Osteoblast (primary cell): ENCODE measurements at places on chromosomes 5 and 9. TPM values are rescaled to one million over a fixed set of nuclear protein-coding genes. Genes with fewer than 3 reads are reported as not detected.

GRCh38 chr9:105148328-105149006, 96.0 kb upstream of the SLC44A1 start:
- H3K4me1 ChIP-seq: peaks cover 10% of the 10 kb centered on the region
- H3K27me3 ChIP-seq: no peaks in the 10 kb centered on the region
- H3K27ac ChIP-seq: no peak overlapping the region
- H3K36me3 ChIP-seq: no peaks in the 10 kb centered on the region
- no peak for DNase-seq

CEP78 gene
- 16.6 and 19.2 TPM in 2 replicates for total RNA-seq

- peak overlapping the region; percentile 85 for H3K27ac ChIP-seq
- H3K27me3 ChIP-seq: peaks cover 5% of the 10 kb centered on the region
Measured at GRCh38 chr5:53560028-53560427, 411 bp upstream of the NDUFS4 start.

DNA sequence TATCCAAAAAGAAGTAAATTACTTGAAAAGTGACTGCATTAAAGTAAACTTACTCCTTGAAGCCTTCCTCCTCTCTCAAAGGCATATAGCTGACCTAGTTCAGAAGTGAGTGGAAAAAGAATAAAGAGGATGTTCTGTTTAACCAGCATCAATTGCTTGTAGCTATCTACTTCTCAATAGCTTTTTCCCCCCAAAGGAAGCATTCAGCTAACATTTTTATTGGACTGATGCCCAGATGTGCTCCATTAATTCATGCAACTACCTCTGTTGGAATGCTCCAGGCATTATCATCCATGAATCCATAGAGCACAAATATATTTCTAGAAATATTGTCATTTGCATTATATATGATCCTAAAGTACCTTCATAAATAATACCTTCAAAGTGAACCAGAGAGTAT, 132.8 kb downstream of the RASEF start:
- H3K4me3 ChIP-seq: no peak overlapping the region
- no peaks in the 10 kb centered on the region for H3K4me1 ChIP-seq
- H3K36me3 ChIP-seq: no peaks in the 10 kb centered on the region

- H3K4me3 ChIP-seq: no peak overlapping the region
- peaks cover 8% of the 10 kb centered on the region for H3K4me1 ChIP-seq
- no peaks in the 10 kb centered on the region for H3K36me3 ChIP-seq
- H3K27ac ChIP-seq: no peak overlapping the region
- no peaks in the 10 kb centered on the region for H3K27me3 ChIP-seq
- no peak for DNase-seq
Measured at GRCh38 chr9:87137718-87138117, 190.4 kb upstream of the GAS1 start.

CDKN2B-AS1 gene
- total RNA-seq: 15.2 and 16.5 TPM in 2 replicates

DNA sequence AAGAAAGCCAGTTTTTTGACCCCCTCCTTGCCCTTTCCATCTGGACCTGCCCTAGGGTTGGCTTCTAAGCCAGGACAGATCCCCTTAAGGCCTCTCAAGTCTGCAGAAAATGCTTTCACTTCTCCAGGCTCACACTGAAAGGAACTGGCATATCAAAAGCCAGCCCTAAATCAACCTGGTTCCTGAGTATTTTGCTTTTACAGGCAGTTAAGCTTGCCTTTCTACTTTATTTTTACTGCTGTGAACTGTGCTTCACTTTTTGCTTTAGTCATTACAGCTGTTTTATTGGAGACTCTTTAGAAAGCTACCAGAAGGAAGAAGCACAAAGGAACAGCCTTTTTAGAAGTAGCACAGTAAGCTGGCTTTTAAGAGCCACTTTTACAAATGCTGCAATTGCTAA, 5.0 kb downstream of the TARS1 start:
- DNase-seq: no peak
- H3K4me3 ChIP-seq: no peak overlapping the region
- peaks cover 19% of the 10 kb centered on the region for H3K4me1 ChIP-seq
- H3K36me3 ChIP-seq: peaks cover 40% of the 10 kb centered on the region

RALGPS1 gene
- 5.1 and 5.3 TPM in 2 replicates for total RNA-seq

DNA sequence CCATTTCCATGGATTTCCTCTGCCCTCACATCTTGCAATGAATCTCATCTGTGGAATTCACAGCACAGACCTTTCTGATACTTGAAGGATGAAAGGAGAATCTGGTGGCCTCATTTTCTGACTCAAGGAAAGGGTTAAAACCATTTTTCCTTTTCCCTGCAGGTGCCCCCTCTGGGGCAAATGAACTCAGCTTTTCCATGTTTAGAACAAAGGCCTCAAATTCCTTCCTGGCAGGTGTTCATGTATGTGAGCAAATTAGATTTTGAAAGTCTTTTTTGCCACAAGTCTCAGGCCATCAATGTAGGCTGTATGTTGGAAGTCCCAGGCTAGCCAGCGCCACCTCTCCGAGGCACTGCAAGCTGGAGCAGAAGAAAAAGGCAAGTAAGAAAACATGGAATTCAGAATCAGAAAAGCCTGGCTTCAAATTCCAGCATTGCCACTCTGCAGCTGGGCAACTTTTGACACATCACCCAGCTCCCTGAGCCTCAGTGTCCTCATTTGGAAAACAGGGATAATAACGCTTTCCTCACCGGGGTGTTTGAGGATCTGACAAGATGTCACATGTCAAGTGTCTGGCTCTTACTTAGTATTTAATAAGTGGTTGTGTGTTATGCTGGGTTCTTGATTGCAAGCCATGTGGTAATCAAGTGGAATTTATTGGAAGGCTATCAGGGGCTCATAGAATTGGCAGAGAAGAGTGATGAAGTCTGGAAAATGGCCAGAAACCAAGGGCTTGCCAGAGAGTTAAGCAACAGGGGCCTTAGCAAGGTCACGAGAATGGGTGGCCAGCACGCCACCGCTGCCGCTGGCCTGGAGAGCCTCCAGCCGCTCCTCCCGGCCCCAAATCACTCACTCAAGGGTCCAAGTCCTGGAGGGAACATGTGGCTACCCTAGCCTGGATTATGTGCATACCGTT, 48.4 kb upstream of the SMIM23 start:
- no peaks in the 10 kb centered on the region for H3K4me1 ChIP-seq
- H3K27ac ChIP-seq: no peak overlapping the region
- no peak overlapping the region for H3K4me3 ChIP-seq
- H3K36me3 ChIP-seq: no peaks in the 10 kb centered on the region

ORM1 gene
- not detected in 2 replicates for total RNA-seq

DNA sequence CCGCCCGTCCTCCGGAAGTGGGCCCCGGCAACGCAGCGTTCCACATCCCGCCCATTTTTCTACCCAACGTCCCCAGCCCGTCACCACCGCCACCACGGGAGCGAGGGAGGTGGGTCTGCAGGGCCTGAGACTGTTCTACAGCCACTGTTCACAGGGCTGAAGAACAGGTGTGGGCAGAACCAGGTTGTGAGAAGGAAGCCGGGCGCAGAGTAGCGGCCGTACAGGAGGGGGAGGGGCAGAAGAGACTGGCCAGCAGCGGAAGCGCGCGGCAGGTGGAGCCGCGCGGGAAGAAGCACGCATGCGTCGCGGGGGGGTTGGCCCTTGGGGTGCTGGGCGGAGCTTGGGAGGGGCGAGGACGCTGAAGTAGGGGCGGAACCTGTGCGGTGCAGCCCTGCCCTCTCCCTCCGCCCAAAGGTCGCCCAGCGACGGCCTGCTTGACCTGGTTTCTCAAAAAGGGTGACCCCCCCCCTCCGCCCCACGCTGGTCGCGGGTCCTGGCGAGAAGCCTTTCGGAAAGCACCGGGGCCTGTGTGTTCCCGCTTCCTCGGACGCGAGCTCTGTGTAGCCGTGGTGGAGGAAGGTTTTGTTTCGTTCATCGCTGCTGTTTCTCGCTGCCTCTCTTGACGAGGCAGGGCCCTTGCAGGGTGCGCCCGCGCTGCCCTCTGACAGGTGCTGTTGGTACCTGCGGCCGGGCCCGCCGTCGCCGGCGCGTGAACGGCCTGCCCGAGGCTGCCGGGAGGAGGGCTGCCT, 7.8 kb upstream of the MGAT1 start:
- no peaks in the 10 kb centered on the region for H3K27me3 ChIP-seq
- peak overlapping the region; percentile 97 for H3K4me3 ChIP-seq
- peak overlapping the region; percentile 86 for H3K27ac ChIP-seq
- H3K36me3 ChIP-seq: no peaks in the 10 kb centered on the region
- DNase-seq: peak; percentile 99

IFNA21 gene
- total RNA-seq: not detected in 2 replicates

- no peak overlapping the region for H3K4me3 ChIP-seq
- no peaks in the 10 kb centered on the region for H3K36me3 ChIP-seq
- no peak overlapping the region for H3K27ac ChIP-seq
- peaks cover 13% of the 10 kb centered on the region for H3K4me1 ChIP-seq
- DNase-seq: no peak
- H3K27me3 ChIP-seq: no peaks in the 10 kb centered on the region
Measured at GRCh38 chr5:58322453-58322852, 137.4 kb downstream of the PLK2 start.

DNA sequence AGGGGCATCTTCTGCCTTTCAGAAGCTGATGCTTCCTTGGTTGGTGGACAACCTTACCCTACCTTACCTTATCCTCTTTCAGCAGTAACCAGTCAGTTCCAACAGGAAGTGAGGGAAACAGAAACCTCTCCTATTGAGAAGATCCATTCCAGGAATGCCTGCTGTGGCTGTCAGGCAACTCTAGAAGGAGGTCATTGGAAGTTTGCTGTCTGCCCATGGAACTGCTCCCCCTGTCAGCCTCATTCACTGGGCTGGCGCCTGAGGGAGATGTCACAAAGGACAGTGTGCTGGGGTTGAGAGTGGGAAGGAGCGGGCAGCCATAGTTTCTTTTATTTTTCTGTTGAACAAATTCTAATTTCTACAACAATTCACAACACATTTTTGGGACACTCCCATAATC, 54.7 kb downstream of the IRX1 start:
- H3K27ac ChIP-seq: no peak overlapping the region
- H3K4me3 ChIP-seq: no peak overlapping the region
- H3K36me3 ChIP-seq: no peaks in the 10 kb centered on the region
- H3K4me1 ChIP-seq: no peaks in the 10 kb centered on the region
- H3K27me3 ChIP-seq: no peaks in the 10 kb centered on the region

DNA sequence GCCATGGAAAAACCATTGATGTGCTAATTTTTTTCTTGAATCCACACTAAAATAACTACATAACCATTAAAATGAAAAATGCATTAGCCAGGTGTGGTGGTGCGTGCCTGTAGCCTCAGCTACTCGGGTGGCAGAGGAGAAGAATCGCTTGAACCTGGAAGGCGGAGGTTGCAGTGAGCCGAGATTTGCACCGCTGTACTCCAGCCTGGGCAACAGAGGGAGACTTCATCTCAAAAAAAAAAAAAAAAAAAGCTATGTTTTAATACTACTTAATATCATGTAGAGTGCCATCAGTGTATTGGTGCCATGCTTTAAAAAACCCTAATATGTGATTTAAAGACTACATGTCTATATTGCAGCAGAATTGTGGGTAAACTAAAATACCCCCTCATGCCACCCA, 58.9 kb downstream of the NDFIP1 start:
- no peak overlapping the region for H3K4me3 ChIP-seq
- H3K4me1 ChIP-seq: no peaks in the 10 kb centered on the region
- no peak for DNase-seq
- no peaks in the 10 kb centered on the region for H3K27me3 ChIP-seq
- no peak overlapping the region for H3K27ac ChIP-seq

- H3K27ac ChIP-seq: no peak overlapping the region
- no peak overlapping the region for H3K4me3 ChIP-seq
- no peak for DNase-seq
Measured at GRCh38 chr5:163023846-163024245, 413.5 kb upstream of the CCNG1 start.

PCDHB12 gene
- 0.59 and 0.72 TPM in 2 replicates for total RNA-seq

- peak; percentile 15 for DNase-seq
- H3K27ac ChIP-seq: no peak overlapping the region
- H3K36me3 ChIP-seq: no peaks in the 10 kb centered on the region
- peaks cover 7% of the 10 kb centered on the region for H3K4me1 ChIP-seq
- no peak overlapping the region for H3K4me3 ChIP-seq
Measured at GRCh38 chr5:157915638-157916037, 56.7 kb upstream of the CLINT1 start.

- H3K27me3 ChIP-seq: no peaks in the 10 kb centered on the region
- H3K36me3 ChIP-seq: peaks cover 4% of the 10 kb centered on the region
- H3K27ac ChIP-seq: no peak overlapping the region
- DNase-seq: peak; percentile 58
Measured at GRCh38 chr9:69757996-69758675, 1.7 kb downstream of the PTAR1 start.

- DNase-seq: no peak
- H3K27me3 ChIP-seq: no peaks in the 10 kb centered on the region
- no peak overlapping the region for H3K4me3 ChIP-seq
- H3K27ac ChIP-seq: no peak overlapping the region
Measured at GRCh38 chr5:116002116-116002906, 30.0 kb upstream of the ARL14EPL start.

SPATA31E1 gene
- total RNA-seq: under 0.01 TPM in 1 of 2 replicates, not detected in the other

- H3K36me3 ChIP-seq: peaks cover 89% of the 10 kb centered on the region
- H3K27ac ChIP-seq: no peak overlapping the region
- no peak overlapping the region for H3K4me3 ChIP-seq
- no peaks in the 10 kb centered on the region for H3K27me3 ChIP-seq
- DNase-seq: no peak
Measured at GRCh38 chr5:14385019-14385418, 196.6 kb upstream of the OTULINL start.

GRCh38 chr9:131679261-131680020, 60.4 kb downstream of the RAPGEF1 start:
- peaks cover 46% of the 10 kb centered on the region for H3K4me1 ChIP-seq
- no peaks in the 10 kb centered on the region for H3K27me3 ChIP-seq
- H3K27ac ChIP-seq: peak overlapping the region; percentile 85
- no peak overlapping the region for H3K4me3 ChIP-seq
- no peaks in the 10 kb centered on the region for H3K36me3 ChIP-seq
- peak; percentile 17 for DNase-seq

- DNase-seq: no peak
- no peaks in the 10 kb centered on the region for H3K27me3 ChIP-seq
- no peak overlapping the region for H3K4me3 ChIP-seq
- no peak overlapping the region for H3K27ac ChIP-seq
- H3K4me1 ChIP-seq: peaks cover 24% of the 10 kb centered on the region
Measured at GRCh38 chr5:92548346-92548745, 1032.7 kb downstream of the NR2F1-AS1 start.

GRCh38 chr9:21788752-21789151, 13.7 kb upstream of the MTAP start:
- no peaks in the 10 kb centered on the region for H3K36me3 ChIP-seq
- DNase-seq: no peak

DNA sequence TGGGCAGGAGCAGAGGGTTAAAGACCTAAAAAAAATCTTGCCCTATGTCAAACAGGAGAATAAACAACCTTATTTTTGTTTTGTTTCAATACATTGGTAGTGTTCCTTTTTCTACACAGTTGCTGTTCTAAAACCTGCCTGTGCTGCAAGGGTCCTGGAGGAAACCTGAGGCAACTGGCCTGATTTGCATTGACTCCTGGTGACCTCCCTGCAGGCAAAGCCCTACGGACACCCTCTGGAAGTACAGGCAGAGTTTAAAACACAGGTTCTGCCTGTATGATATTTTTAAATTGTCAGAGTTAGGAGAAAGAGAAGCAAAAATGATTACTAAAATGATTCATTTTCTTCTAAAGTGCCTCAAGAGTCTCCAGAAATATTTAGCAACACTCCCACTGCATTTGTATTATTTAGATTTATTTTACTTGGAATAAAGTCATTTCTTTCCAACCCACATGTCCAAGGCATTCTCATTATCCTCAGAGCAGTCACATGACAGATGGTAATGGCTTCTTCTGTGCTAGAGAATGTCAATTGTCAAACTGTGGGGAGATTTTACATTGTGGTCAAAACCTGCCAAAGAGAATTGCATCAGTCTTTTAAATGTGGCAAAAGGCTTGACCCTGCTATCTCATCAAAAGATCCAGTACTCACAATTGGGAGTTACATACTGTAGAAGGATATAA, 559.6 kb downstream of the CETN3 start:
- no peaks in the 10 kb centered on the region for H3K27me3 ChIP-seq
- H3K27ac ChIP-seq: no peak overlapping the region
- H3K4me3 ChIP-seq: no peak overlapping the region
- peaks cover 11% of the 10 kb centered on the region for H3K4me1 ChIP-seq
- no peaks in the 10 kb centered on the region for H3K36me3 ChIP-seq
